ENCODE measurements at places on chromosomes 1 and 21. TPM values are rescaled to one million over a fixed set of nuclear protein-coding genes. Genes with fewer than 3 reads are reported as not detected.

The ADPRS gene
- 18.1 TPM for total RNA-seq

The DAB1 gene
- total RNA-seq = 9.0 TPM

The ASCL5 gene
- not detected for total RNA-seq

The ADAMTS1 gene
- 59.3 TPM for total RNA-seq

The NOS1AP gene
- 3.5 TPM for total RNA-seq

The TNFSF4 gene
- total RNA-seq = 1.0 TPM

The PTPRF gene
- total RNA-seq = 7.7 TPM

The CD34 gene
- total RNA-seq = 84.8 TPM

The SGIP1 gene
- total RNA-seq = 3.5 TPM

The C1orf116 gene
- 1.2 TPM for total RNA-seq

The PDE9A gene
- total RNA-seq = 3.4 TPM

The TNNI3K gene
- 83.9 TPM for total RNA-seq

Measured in Right ventricle myocardium inferior (tissue), 1 donor.